ENCODE measurements at places on chromosomes 12 and 14. TPM values are rescaled to one million over a fixed set of nuclear protein-coding genes. Genes with fewer than 3 reads are reported as not detected.
A peak's percentile ranks its signal among the peaks of the same experiment; 100 is the strongest.

POTEG gene
- not detected for polyA plus RNA-seq

SLC39A5 gene
- polyA plus RNA-seq: not detected

IFT81 gene
- polyA plus RNA-seq: 8.7 TPM

PTPRQ gene
- polyA plus RNA-seq: not detected

GCN1 gene
- polyA plus RNA-seq: 94.0 TPM

TESPA1 gene
- 2.1 TPM for polyA plus RNA-seq

GRCh38 chr14:64337888-64338615 is 43.9 kb upstream of the ESR2 start:
- H3K4me1 ChIP-seq: peaks cover 3% of the 10 kb centered on the region
- H3K27me3 ChIP-seq: no peaks in the 10 kb centered on the region
- H3K27ac ChIP-seq: peak overlapping the region; percentile 69
- H3K4me3 ChIP-seq: peak overlapping the region; percentile 63

DNA sequence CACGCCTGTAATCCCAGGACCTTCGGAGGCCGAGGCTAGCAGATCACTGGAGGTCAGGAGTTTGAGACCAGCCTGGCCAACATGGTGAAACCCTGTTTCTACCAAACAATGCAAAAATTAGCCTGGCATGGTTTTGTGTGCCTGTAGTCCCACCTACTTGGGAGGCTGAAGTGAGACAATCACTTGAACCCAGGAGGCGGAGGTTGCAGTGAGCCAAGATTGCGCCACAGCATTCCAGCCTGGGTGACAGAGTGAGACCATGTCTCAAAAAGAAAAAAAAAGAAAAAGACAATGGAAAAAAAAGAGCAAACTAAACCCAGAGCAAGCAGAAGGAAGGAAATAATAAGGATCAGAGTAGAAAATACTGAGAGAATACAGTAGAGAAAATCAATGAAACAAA is 5.4 kb downstream of the CHURC1 start:
- H3K27me3 ChIP-seq: no peaks in the 10 kb centered on the region
- peaks cover 19% of the 10 kb centered on the region for H3K36me3 ChIP-seq
- no peaks in the 10 kb centered on the region for H3K4me1 ChIP-seq
- no peak for DNase-seq
- H3K4me3 ChIP-seq: no peak overlapping the region

DNA sequence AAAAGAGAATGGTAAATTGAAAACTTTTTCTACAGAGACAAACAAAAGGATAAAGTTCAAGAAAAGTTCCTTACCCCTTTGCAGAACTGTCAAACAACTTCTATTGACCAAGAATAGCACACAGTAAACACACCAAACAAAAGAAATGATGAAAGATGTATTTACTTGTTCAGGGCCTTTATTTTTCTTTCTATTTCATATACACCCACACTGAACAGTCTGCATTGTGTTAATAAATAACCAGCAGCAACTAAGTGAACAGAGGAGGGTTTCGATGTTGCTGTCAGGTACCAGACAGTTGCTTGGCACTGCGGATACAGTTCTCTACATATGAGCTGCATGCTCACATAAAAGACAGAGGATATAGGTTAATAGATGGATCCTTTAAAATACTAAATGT is 122.1 kb downstream of the SOX5 start:
- H3K27me3 ChIP-seq: no peaks in the 10 kb centered on the region
- H3K4me1 ChIP-seq: no peaks in the 10 kb centered on the region
- no peaks in the 10 kb centered on the region for H3K36me3 ChIP-seq
- H3K4me3 ChIP-seq: no peak overlapping the region
- DNase-seq: no peak
- no peak overlapping the region for H3K27ac ChIP-seq

GRCh38 chr12:4771172-4771959 is 51.2 kb downstream of the GALNT8 start:
- no peaks in the 10 kb centered on the region for H3K4me1 ChIP-seq
- no peak overlapping the region for H3K27ac ChIP-seq
- no peak for DNase-seq
- peaks cover 28% of the 10 kb centered on the region for H3K27me3 ChIP-seq
- H3K4me3 ChIP-seq: no peak overlapping the region
- no peaks in the 10 kb centered on the region for H3K36me3 ChIP-seq

DNA sequence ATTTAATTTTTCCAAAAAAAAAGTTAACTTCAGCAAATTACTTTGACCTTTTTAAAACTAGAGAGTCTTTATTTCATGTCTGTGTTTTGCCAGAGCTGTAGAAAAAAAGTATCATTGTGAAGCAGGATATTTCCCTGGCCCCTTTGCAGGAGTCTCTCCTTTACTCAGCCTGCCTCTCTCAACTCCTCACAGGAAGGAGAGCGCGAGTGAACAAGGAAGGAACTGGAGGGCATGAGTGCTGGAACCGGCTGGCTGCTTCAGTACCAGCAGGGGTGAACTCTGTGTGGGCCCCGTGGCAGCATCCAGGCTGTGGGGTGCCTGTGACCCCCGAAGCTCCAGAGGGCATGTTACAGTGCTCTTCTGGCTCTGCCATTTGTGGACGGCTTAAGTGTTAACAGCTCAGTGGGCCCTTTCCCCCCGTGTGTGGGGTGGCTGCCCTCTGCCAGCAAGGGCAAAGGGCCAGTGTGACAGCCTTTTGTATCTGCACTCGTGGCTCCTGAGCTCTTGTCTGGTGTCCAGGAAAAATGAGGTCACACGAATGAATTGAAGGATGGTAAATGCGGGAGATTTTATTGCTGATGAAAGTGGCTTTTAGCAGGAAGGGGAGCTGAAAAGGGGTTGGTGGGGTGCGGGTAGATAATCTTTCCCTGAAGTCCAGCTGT is 76.6 kb upstream of the KCNH3 start:
- H3K27me3 ChIP-seq: no peaks in the 10 kb centered on the region
- DNase-seq: no peak

- H3K27me3 ChIP-seq: peaks cover 7% of the 10 kb centered on the region
- no peaks in the 10 kb centered on the region for H3K36me3 ChIP-seq
- peak overlapping the region; percentile 65 for H3K4me3 ChIP-seq
- DNase-seq: no peak
These were observed 4.6 kb upstream of the CACNB3 start for GRCh38 chr12:48813465-48814261.

GRCh38 chr14:93989939-93990338 is 7.2 kb upstream of the CCDC197 start:
- H3K27me3 ChIP-seq: peaks cover 18% of the 10 kb centered on the region
- no peaks in the 10 kb centered on the region for H3K36me3 ChIP-seq
- no peak for DNase-seq
- H3K4me1 ChIP-seq: no peaks in the 10 kb centered on the region
- no peak overlapping the region for H3K27ac ChIP-seq
- no peak overlapping the region for H3K4me3 ChIP-seq

DNA sequence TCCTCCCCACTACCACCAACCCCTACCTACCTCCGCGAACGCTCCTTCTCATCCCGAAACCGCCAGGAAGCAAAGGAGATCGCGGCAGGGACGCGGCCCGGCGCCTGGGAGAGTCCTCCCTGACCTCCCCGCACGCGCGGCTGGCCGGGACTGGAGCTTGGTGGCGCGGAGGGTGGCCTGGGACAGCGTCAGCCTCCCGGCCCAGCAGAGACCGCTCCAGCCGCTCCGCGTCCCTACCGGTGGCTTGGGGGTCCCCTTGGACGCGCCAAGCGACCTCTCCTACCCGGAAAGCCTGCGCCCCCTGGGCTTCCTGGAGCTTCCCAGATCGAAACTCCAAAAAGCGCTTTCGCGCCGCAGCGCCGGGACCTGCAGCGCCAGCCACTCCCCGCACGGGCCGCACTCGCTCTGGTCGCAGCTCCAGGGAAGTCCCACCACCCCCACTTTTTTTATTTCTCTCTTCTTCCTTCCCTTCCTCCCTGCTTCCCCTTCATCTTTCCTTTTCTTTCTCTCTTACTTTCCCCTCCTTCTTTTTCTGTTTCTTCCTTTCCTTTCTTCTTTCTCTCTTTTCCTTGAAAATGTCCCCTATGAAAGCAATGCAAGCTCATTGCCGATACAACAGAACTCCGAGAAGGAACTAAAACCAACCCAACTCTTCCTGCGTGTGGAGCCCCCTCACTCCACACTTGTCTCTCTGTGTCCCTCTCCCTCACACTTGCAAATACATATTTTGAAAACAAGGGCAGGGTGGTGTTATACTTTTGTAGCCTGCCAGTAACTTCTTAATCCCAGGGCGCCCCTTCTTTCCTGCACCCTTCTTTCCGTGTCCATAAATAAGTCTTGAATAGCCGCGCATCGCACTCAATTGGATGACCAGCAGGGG is 3.8 kb downstream of the DIO3 start:
- no peaks in the 10 kb centered on the region for H3K36me3 ChIP-seq
- DNase-seq: no peak
- H3K27ac ChIP-seq: no peak overlapping the region

DNA sequence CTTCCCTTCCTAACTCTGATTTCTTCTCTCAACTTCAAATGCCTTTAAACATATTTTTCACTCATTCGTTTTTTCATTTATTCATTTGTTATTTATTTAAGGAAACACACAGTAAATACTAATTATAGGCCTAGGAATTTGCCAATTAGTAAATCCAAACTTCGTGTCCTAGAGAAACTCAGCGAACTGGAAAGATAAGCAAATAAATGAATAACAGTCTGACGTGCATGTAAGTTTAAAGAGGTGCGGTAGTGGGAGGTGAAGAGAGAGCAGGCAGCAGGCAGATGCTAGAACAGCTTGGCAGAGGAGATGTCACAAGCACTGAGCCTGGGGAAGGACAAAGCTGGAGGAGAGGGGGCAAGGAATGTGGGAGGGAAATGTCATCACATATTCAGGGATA is 228.2 kb downstream of the DPY19L2 start:
- H3K36me3 ChIP-seq: no peaks in the 10 kb centered on the region
- H3K4me3 ChIP-seq: no peak overlapping the region
- no peak for DNase-seq
- no peaks in the 10 kb centered on the region for H3K4me1 ChIP-seq
- H3K27me3 ChIP-seq: no peaks in the 10 kb centered on the region

DNA sequence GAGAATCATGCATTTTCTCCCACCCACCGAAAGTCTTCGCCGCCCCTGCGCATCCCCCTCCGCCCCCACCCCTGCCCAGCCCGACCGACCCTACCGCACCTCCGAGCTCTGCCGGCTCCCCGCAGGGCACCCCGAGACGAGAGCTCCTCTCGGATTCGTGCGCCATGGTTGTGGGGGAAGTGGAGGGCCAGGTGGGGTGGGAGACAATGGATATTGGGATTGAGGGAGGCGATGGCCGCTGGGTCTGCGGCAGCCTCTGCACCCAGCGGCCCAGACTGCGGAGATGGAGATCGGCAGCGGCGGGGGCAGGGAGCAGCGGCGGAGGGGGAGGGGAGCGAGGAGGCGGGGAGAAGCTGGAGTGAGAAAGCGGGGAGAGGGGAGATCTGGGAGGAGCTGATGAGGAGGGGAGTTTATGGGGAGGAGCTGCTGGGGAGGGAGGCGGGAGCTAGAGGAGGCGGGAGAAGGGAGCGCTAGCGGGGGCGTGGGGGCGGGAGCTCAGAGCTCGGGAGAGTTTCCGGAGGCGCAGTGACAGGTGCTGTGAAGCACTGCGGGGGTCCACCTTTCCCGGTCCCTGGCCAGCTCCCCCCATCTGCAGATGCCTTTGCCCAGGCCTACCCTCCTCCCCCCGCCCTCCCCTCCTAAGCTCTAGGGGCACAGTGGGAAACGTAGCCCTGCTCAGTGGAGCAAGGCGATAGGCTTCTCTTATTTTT is at the start of gene SALL2:
Gene SALL2 (minus strand): TSS at position 385 of the 710 bp plus-strand sequence. CDS start 219 bp downstream, at position 166.
- H3K4me1 ChIP-seq: peaks cover 34% of the 10 kb centered on the region
- H3K4me3 ChIP-seq: peak within 1 kb of the TSS; percentile 68
- peak within 1 kb of the TSS; percentile 80 for H3K27ac ChIP-seq
- no peaks in the 10 kb centered on the region for H3K27me3 ChIP-seq
- peaks cover 28% of the 10 kb centered on the region for H3K36me3 ChIP-seq
- peak; percentile 84 for DNase-seq

DNA sequence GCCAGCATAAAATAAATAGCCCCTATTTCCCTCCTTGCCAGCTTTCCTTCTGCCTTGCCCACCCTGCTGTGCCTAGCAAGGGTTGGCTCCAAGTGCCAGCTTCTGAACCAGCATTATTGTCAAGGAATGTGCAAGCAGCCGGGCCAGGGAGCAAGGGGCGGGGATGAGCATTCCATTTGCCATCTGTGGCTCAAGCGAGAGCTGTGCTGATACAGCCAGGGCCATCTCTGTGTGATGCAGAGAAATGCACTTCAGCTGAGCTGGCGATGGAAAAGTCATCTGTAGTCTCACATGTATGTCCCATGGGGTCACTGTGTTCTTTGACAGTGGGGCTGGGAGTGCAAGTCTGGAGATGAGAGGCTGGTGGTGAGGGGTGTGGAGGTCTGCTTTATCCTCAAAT is 137.3 kb downstream of the SUDS3 start:
- no peak overlapping the region for H3K4me3 ChIP-seq
- no peaks in the 10 kb centered on the region for H3K36me3 ChIP-seq
- H3K27ac ChIP-seq: no peak overlapping the region

GRCh38 chr14:97944380-97944779 is 1147.2 kb downstream of the VRK1 start:
- no peak overlapping the region for H3K27ac ChIP-seq
- no peak overlapping the region for H3K4me3 ChIP-seq
- H3K4me1 ChIP-seq: no peaks in the 10 kb centered on the region
- no peak for DNase-seq
- H3K36me3 ChIP-seq: no peaks in the 10 kb centered on the region

- H3K27me3 ChIP-seq: peaks cover 23% of the 10 kb centered on the region
- no peak overlapping the region for H3K27ac ChIP-seq
- no peak overlapping the region for H3K4me3 ChIP-seq
- H3K4me1 ChIP-seq: no peaks in the 10 kb centered on the region
- DNase-seq: no peak
- H3K36me3 ChIP-seq: no peaks in the 10 kb centered on the region
These were observed 60.4 kb downstream of the SLC15A4 start for GRCh38 chr12:128763395-128763794.

- H3K36me3 ChIP-seq: no peaks in the 10 kb centered on the region
- peaks cover 5% of the 10 kb centered on the region for H3K27me3 ChIP-seq
- DNase-seq: no peak
- no peak overlapping the region for H3K4me3 ChIP-seq
- H3K4me1 ChIP-seq: peaks cover 4% of the 10 kb centered on the region
These were observed 883.7 kb upstream of the TMEM132C start for GRCh38 chr12:127383281-127383680.

DNA sequence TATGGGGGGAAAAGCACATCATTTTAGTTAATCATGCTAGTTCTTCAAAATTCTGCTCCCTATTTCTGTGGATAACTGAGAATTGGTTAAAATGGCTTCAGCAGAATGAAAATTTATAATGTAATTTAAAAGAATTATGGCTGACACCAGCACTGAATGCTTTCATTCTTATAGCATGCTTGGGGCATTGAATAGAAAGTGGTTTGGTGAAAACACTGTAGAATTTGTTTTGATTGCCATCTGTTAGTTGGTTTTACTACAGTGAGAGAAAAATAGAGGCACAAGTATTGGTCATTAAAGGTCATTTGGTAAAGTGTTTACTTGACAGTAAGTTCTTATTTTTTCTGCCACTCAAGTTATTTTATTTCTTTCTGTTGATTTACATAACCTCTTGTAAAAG is 70.8 kb downstream of the PRORP start:
- DNase-seq: no peak
- H3K36me3 ChIP-seq: 0 out of 3 replicates have a peak, but pooled peaks cover 3% of the 10 kb centered on the region
- H3K4me1 ChIP-seq: no peaks in the 10 kb centered on the region
- no peaks in the 10 kb centered on the region for H3K27me3 ChIP-seq
- H3K4me3 ChIP-seq: no peak overlapping the region
- H3K27ac ChIP-seq: no peak overlapping the region

GRCh38 chr12:104751594-104751993 is 206.5 kb downstream of the SLC41A2 start:
- no peak for DNase-seq
- peaks cover 2% of the 10 kb centered on the region for H3K36me3 ChIP-seq
- H3K27me3 ChIP-seq: no peaks in the 10 kb centered on the region
- no peak overlapping the region for H3K4me3 ChIP-seq

Data from K562 (cell line).